ENCODE measurements at places on chromosomes 7 and 10.

DNA sequence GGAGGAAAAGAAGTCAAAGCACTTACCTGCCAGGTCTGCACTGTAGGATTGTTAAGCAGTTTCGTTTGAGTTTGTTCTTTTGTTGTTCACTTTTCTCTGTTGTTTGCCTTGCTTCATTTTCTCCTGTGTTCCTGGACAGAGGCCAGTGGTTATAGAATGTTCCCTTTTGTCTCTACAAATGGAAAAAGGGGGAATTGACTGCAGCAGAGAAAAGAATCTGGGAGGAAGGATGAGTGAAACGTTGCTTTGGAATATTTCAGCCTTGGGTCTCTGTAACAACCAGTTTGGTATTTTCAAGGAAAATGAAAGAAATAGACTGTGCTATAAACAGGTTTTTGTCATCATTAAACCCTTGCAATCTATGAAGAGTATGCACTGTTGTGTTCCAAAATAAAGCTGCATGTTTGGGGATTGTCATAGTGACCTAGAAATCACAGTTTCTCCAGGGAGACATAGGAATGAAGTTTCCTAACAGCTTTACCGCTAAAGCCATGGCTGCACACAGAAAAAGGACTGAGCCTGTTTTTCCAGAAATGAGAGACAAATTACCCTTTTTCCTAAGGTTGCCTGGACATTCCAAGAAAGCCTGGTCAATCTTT, 60.8 kb upstream of the HABP2 start:
- H3K27ac ChIP-seq = no peak overlapping the region
- H3K36me3 ChIP-seq = no peaks in the 10 kb centered on the region
- no peaks in the 10 kb centered on the region for H3K27me3 ChIP-seq
- no peaks in the 10 kb centered on the region for H3K4me1 ChIP-seq
- no peak overlapping the region for H3K4me3 ChIP-seq

DNA sequence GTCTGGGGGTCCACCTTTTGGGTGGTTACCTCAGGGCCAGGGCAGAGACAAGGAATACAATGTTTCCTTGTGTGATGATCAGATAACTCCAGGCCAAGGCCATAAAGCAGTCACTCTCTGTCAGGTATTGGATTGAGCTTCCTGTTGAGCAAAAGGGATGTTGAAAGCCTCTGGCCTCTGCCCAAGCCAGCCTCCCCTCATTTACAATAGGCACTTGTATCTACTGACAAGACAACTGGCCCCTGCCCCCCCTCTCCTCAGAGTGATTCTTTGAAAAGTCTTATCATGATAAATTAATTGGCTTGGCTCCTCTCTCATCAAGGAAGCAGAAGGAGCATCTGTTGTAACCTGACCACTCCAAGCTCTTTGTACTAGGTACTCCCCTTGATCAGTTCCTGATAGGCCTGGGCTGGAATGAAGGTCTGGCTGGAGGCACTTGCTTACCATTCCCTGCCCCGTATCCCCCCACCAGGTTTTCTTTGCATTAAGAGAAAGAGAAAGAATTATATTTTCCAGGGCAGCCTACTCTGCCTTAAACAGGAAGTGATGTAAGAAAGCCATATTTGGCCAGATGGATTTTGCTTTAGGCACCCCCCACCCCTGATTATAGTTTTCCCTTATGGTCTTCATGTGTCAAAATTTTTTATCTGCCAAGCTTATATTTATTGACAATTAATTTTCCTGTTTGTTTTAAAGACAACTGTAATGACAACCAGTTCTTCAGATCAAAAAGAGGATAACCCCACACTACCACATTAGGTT, 42.1 kb upstream of the HPS1 start:
- no peaks in the 10 kb centered on the region for H3K36me3 ChIP-seq
- H3K27ac ChIP-seq = no peak overlapping the region
- H3K4me3 ChIP-seq = no peak overlapping the region
- DNase-seq = no peak
- no peaks in the 10 kb centered on the region for H3K27me3 ChIP-seq
- no peaks in the 10 kb centered on the region for H3K4me1 ChIP-seq

GRCh38 chr10:79479283-79479909, 32.9 kb upstream of the EIF5AL1 start:
- no peak overlapping the region for H3K27ac ChIP-seq
- H3K36me3 ChIP-seq = no peaks in the 10 kb centered on the region
- H3K4me1 ChIP-seq = no peaks in the 10 kb centered on the region
- DNase-seq = no peak
- H3K4me3 ChIP-seq = no peak overlapping the region

- H3K36me3 ChIP-seq = no peaks in the 10 kb centered on the region
- H3K27ac ChIP-seq = no peak overlapping the region
- DNase-seq = no peak
- H3K4me3 ChIP-seq = no peak overlapping the region
These were observed 65.0 kb downstream of the INPP5A start for GRCh38 chr10:132602614-132603013.

DNA sequence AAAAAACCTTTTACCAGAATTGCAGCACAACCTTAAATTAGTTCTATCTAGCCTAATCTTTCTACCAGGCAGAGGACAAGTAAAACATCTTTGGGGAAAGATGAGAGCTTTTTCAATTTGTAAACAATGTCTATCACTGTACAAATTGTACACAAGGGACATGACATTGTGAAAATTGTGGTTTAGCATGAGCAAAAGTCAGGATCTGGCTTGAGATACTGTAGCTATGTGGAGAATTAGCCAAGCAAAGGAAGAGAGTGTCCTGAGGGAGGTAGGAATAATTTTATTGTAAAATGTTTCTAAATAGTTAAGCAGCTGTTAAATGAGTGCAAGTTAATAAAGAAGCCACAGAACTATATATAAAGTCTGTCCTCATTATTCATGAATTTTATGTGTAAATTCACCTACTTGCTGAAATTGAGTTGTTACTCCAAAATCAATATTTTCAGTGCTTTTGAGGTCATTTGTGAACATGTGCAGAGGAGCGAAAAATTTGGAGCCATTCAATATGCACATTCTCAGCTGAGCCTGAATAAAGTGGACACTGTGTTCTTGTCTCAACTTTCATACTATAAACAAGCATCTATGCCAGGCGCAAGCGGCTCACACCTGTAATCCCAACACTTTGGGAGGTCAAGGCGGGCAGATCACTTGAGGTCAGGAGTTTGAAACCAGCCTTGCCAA, 42.8 kb upstream of the POM121L12 start:
- H3K4me3 ChIP-seq = no peak overlapping the region
- no peaks in the 10 kb centered on the region for H3K4me1 ChIP-seq
- no peaks in the 10 kb centered on the region for H3K36me3 ChIP-seq
- no peaks in the 10 kb centered on the region for H3K27me3 ChIP-seq

Measured in liver (tissue), 10 donors.